Hepatocyte (in vitro differentiated cells): ENCODE measurements at places on chromosomes 3 and 15. TPM values are rescaled to one million over a fixed set of nuclear protein-coding genes. Genes with fewer than 3 reads are reported as not detected.

DNA sequence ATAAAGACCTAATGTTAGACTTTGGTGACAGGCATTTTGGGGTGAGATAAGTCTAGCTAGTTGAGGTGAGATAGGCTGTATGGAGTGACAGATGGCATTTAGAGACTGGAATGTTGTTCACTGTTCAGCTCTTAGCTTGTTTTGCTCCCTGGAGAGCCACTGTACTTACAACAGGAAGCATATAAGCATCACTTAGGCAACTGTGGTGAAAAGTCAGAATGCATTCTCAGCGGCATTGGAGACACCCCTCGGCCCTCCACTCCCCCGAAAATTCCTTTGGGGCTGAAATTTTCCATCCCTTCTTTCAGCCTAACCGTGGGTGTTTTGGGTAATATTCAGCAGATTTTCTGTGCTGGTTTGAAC is 73.4 kb downstream of the SLCO3A1 start:
- DNase-seq, result no peak
- no peaks in the 10 kb centered on the region for H3K36me3 ChIP-seq
- no peak overlapping the region for H3K27ac ChIP-seq
- no peaks in the 10 kb centered on the region for H3K4me1 ChIP-seq
- H3K27me3 ChIP-seq, result no peaks in the 10 kb centered on the region
- H3K4me3 ChIP-seq, result no peak overlapping the region

GRCh38 chr3:185851046-185851445 is 26.2 kb upstream of the IGF2BP2 start:
- H3K27ac ChIP-seq, result no peak overlapping the region
- H3K36me3 ChIP-seq, result no peaks in the 10 kb centered on the region

- no peaks in the 10 kb centered on the region for H3K27me3 ChIP-seq
- H3K27ac ChIP-seq, result no peak overlapping the region
- H3K36me3 ChIP-seq, result no peaks in the 10 kb centered on the region
- no peak for DNase-seq
- no peaks in the 10 kb centered on the region for H3K4me1 ChIP-seq
These were observed 509.9 kb downstream of the OCA2 start for GRCh38 chr15:27589260-27589659.

The GHRL gene
- total RNA-seq, result 12.4 and 14.0 TPM in 2 replicates

The CLDN18 gene
- 73.0 and 91.5 TPM in 2 replicates for total RNA-seq
